Foreskin keratinocyte (primary cell): ENCODE measurements at places on chromosomes 3 and 15. TPM values are rescaled to one million over a fixed set of nuclear protein-coding genes. Genes with fewer than 3 reads are reported as not detected.

- DNase-seq = no peak
Observed at GRCh38 chr15:64068133-64068532, 21.8 kb upstream of the DAPK2 start.

The SCN5A gene
- 0.21 and 0.37 TPM in 2 replicates for total RNA-seq

DNA sequence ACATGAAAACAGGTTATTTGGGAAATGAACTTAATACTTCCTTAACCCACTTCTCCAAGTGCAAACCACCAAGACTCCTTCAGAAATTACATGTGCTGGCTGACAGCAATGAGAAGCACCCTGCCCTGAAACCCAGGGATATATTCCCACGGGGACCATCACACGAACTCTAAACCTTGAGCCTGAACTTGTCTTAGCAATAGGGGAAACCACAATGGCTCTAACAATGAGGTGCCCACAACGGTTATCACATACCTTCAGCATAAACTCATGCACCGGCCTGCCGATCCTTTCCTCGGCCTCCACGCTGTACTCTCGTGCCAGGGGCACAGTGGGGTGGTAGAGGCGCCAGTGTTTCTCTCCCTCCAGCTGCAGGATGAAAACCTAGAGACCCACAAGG, 13.4 kb downstream of the RIOX2 start:
- no peak for DNase-seq

The NOX5 gene
- 0.04 and 0.14 TPM in 2 replicates for total RNA-seq

GRCh38 chr3:16836505-16837237, 48.1 kb upstream of the PLCL2 start:
- DNase-seq = no peak

DNA sequence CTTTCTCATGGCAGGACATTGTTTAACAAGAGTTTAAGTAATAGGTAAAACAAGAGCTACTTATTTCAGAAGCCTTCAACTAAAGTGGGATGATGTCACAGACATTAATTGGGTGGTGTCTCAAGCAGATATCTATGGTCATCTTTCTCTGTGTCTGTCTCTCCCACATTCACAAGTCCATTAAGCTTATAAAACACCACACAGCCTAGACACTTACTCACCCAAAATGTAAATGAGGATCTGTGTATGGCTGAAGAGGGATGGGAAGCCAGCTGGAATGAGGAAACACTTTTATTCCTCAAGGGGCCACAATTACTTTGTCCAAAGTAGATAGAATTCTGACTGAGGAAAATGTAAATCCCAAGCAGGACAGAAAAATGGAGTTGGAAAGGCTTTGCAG, 183.8 kb downstream of the THRB start:
- no peak for DNase-seq

- peak; percentile 34 for DNase-seq
Observed at GRCh38 chr3:153330901-153331300, 168.9 kb downstream of the RAP2B start.

- DNase-seq = no peak
Observed at GRCh38 chr3:105166893-105167292, 199.8 kb upstream of the ALCAM start.

- DNase-seq = peak; percentile 76
Observed at GRCh38 chr15:52496776-52497470, 31.8 kb downstream of the MYO5A start.

- DNase-seq = no peak
Observed at GRCh38 chr3:188279502-188280335, 125.8 kb downstream of the LPP start.

GRCh38 chr15:90529371-90530249, at the start of gene CRTC3:
CRTC3 (plus strand) TSS chr15:90529923; CDS start chr15:90530072, 149 bp downstream.
- DNase-seq = peak; percentile 25

GRCh38 chr15:59013246-59013873, 25.9 kb downstream of the RNF111 start:
- no peak for DNase-seq

DNA sequence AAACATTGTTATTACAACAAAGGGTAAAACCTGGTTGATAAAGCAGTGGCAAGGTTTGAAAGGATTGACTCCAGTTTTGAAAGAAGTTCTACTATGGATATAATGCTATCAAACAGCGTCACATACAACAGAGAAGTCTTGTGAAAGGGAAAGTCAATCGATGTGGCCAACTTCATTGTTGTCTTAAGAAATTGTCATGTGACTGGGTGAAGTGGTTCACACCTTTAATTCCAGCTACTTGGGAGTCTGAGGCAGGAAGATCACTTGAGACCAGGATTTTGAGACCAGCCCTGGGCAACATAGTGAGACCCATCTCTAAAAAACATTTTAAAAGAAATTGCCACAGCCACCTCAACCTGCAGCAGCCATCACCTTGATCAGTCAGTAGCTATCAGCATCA, 6.2 kb upstream of the LXN start:
- DNase-seq = no peak

GRCh38 chr3:136712941-136713340, 39.2 kb downstream of the STAG1 start:
- DNase-seq = no peak

GRCh38 chr3:52388933-52389332, 56.0 kb downstream of the SEMA3G start:
- DNase-seq = no peak

GRCh38 chr3:49199239-49199899, 28.0 kb downstream of the KLHDC8B start:
- no peak for DNase-seq

The LRRFIP2 gene
- 76.7 and 80.5 TPM in 2 replicates for total RNA-seq

The TMEM158 gene
- total RNA-seq = 3.4 and 3.5 TPM in 2 replicates

GRCh38 chr15:90024406-90024805, 23.3 kb downstream of the ZNF710 start:
- DNase-seq = no peak

DNA sequence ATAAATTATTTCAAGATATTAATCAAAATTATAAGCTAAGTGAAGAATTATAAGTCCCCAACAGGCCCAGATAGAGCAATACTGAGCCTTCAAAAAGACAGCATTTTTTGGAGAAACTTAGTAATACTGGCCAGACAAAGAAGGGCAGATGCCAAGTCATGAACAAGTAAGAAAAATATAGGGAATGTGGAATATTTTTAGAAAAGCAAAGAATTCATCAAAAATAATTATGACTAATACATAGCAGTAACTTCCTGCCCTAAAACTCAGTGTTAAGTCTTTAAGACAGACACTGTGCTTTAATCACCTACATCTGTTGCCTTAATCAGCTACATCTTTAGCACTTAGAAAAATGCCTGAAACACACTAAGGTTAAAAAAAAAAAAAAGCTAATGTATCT, 31.2 kb downstream of the DPH6 start:
- no peak for DNase-seq

The SNX22 gene
- 0.07 and 0.14 TPM in 2 replicates for total RNA-seq

DNA sequence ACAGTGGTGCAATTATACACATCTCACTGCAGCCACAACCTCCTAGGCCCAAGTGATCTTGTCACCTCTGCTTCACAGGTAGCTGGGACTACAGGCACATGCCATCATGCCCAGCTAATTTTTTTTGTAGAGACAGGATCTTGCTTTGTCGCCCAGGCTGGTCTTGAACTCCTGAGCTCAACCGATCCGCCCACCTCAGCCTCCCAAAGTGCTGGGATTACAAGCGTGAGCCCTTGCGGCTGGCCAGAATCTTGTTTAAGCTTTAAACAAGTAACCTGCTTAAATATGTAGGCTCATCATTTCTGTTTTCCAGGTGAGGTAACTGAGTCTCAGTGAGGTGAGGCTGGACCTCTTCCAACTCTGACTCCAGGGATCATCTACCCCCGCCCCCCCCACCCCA, 7.7 kb upstream of the PSTPIP1 start:
- DNase-seq = no peak

DNA sequence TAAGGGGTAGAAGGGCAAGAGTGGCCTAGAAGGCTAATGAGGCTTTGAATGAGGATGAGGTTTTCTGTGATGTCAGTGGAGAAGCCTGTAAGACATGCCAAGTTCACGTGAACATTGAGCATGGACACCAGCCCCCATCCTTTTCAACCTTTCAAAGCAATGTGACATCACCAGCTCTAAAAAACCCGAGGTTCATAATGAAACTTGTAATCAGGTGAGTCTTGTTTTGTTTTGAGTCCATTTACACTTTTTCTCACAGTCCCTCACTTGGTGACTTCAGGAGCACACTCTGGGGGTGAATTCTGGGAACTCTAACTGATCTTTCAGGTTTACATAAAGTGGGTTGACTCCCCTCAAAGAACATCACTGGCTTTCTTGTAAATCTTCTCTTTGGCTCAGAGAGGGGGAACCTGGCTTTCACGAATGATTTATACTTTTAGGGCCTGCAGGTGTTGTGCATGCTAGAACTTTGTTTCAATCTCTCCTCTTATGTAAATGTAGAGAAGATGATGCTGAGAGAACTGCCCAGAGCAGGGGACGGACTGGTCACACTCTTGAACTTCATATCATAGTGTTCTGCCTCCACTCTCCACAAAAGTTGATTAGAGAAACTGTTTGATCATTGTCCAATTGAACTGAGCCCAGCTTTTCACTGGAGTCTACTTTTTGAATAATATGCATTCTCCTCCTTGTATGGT, 224.7 kb upstream of the SATB1 start:
- DNase-seq = no peak
